ENCODE measurements at places on chromosomes 1 and 21. TPM values are rescaled to one million over a fixed set of nuclear protein-coding genes. Genes with fewer than 3 reads are reported as not detected.

Gene SLC19A2
- polyA plus RNA-seq = 1.9 TPM

Gene PLA2G2F
- not detected for polyA plus RNA-seq

Gene FAM151A
- 1.5 TPM for polyA plus RNA-seq

Gene GBP6
- 0.27 TPM for polyA plus RNA-seq

Gene PIK3CD
- 16.8 TPM for polyA plus RNA-seq

Gene FHAD1
- 0.58 TPM for polyA plus RNA-seq

Gene OXCT2
- 1.0 TPM for polyA plus RNA-seq

Gene SERPINC1
- 1.0 TPM for polyA plus RNA-seq

Gene ZNF648
- polyA plus RNA-seq = 0.01 TPM

Gene FCRL5
- 0.45 TPM for polyA plus RNA-seq

Gene WARS2
- polyA plus RNA-seq = 4.6 TPM

Gene LCE3E
- not detected for polyA plus RNA-seq

Gene LRRC39
- polyA plus RNA-seq = 1.1 TPM

Gene CYP4A22
- 1.3 TPM for polyA plus RNA-seq

Gene TPTE
- polyA plus RNA-seq = not detected

Gene GPR161
- 3.3 TPM for polyA plus RNA-seq

Gene PKP1
- polyA plus RNA-seq = 0.69 TPM

DNA sequence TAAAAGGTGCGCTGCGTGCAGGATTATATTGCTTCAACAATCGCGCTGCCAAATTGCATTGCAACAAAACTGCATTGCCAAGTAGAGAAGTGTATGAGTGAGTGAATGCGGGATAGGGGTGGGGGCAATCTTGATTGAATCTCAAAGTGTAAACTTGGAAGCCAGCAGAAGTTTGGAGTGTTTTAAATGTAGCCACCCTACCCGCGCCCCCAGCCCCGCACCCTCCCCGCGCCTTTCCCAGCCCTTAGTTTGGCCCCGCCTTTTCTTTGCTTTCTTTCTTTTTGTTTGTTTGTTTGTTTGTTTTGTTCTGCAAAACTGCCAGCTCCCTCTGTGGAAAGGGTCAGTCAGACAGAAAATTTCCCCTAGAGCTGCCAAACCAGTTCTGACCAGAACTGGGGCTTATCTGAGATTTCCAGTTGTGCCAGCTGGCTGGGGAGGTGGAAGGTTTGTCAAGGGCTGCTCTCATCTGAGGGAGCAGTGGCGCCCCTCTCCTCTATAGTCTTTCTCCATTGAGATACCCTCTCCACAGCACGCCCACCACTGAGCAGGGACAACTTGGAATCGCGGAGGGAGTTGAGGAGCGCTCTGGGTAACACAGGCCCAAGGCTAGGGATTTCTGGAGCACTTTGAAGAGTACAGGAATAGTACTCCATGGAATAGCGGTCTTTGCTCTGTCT, 666 bp upstream of the BEND5 start:
- DNase-seq = peak; percentile 26

- DNase-seq = no peak
These were observed 420.1 kb downstream of the DPYD start for GRCh38 chr1:97500760-97501159.

GRCh38 chr1:218718977-218719376, 373.8 kb downstream of the TGFB2 start:
- no peak for DNase-seq

GRCh38 chr1:3111348-3112021, 42.5 kb downstream of the PRDM16 start:
- no peak for DNase-seq

DNA sequence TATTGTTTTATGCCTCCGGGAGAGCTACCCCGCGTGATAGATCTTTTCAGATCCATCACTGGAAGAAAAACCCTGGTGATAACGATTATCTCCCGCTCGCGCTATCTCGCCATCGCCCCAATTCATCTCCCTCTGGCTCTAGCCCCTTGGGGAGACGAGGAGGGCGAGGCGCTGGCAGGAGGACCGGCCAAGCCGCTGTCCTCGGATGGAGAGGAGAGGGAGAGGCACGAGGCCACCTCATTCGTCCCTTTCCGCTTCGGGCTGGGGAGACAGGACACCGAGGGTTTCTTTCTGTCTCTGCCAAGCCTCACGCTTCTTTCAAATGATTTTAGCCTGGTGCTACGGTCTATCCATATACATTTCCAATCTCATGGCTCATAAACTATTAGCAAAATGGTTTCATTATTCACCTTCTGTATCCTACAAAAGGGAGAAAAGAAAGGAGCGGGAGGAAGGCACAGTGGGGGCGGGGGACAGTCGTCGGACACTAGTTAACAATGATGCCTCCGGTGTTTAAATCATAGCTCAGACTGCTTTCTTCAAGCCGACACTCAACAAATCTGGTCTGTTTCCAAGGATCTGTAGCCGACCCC, 415.0 kb upstream of the ESRRG start:
- no peak for DNase-seq

DNA sequence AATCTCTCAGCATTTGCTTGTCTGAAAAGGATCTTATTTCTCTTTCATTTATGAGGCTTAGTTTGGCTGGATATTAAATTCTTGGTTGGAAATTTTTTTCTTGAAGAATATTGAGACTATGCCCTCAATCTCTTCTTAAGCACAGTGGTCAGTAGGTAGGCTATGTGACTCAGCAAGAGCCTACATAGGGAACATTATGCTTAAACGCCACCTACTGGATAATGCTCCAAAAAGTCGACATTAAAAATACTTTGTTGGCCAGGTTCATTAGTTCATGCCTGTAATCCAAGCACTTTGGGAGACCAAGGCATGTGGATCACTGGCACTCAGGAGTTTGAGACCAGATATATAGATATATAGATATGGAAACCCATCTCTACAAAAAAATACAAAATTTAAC, 678.0 kb upstream of the USP24 start:
- DNase-seq = peak; percentile 29

- DNase-seq = peak; percentile 83
These were observed 44.3 kb upstream of the ERRFI1 start for GRCh38 chr1:8070381-8070811.

GRCh38 chr1:204868340-204868700, 2.3 kb upstream of the NFASC start:
- no peak for DNase-seq

DNA sequence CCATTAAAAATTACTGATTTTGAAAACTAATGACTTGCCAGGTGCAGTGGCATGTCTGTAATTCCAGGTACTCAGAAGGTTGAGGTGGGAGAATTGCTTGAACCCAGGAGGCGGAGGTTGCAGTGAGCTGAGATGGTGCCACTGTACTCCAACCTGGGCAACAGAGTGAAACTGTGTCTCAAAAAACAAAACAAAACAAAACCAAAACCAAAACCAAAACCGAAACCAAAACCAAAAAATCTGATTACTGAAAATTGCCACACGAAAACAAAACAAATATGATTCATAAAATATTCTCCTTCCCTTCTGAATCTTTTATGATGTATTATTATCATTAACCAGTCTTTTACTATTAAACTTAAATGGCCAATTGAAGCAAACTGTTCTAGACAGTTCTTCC, 74.1 kb downstream of the SERINC2 start:
- DNase-seq = peak; percentile 56

- DNase-seq = no peak
These were observed 8.5 kb downstream of the HLX start for GRCh38 chr1:220887520-220888416.

DNA sequence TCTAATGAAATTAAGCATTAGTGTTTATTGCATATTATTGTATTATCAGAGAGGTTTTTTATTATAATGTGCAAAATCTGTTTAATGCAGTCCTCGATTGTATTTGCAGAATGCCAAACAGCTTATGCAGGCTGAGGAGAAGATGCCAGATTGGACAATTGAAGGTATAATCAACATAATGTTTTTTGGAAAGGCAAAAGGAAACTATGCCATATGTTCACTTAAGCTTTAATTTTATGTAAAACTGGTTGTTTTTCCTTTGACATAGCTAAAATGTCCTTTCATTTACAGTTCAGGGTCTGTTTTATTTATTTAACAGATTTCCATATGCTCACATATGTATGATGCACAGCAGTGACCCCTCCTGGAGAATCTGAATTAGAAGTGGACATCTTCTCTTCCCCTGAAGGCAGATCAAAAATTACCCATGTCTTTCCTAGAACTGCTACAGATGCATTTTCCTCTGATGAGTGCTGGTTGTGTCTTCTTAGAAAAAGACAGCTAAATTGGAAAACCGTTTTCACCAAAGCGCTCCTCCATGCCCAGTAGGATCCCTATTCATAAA, 143.5 kb upstream of the USH2A start:
- DNase-seq = peak; percentile 7

DNA sequence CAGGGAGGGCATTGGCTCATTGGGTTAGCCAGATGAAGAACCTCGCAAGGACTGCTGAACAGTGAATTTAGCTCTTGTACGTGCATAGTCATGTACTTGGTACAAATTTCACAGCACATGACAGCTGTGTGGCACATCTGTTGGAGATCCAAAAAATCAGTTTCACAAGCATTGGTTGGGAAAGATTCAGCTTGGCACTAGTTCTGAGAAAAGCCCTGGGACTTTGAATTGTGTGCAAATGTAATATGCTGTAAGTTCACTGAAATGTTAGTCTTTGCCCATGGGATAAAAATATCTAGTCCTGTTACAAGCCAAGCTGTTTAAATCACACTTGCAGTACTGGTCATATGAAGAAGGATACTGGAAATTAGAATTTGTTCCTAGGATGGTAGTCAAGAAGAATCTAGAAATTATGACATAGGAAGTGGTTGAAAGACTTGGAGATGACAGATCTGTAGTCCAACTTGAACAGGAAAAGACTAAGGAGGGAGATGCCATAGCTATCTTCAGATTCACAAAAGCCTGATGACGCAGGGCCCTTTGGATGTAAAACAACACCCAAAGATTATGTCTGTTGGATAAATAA, 19.2 kb downstream of the LAMC2 start:
- no peak for DNase-seq

- DNase-seq = no peak
These were observed 34.8 kb downstream of the VWA5B1 start for GRCh38 chr1:20325407-20325843.

- no peak for DNase-seq
These were observed 38.9 kb downstream of the TOR3A start for GRCh38 chr1:179120736-179121135.

- DNase-seq = no peak
These were observed 4.2 kb downstream of the ELAPOR1 start for GRCh38 chr1:109118089-109118488.

GRCh38 chr1:227558732-227559262, 4.6 kb upstream of the ZNF678 start:
- no peak for DNase-seq

GRCh38 chr1:57186455-57186854, 220.6 kb upstream of the C8B start:
- no peak for DNase-seq

DNA sequence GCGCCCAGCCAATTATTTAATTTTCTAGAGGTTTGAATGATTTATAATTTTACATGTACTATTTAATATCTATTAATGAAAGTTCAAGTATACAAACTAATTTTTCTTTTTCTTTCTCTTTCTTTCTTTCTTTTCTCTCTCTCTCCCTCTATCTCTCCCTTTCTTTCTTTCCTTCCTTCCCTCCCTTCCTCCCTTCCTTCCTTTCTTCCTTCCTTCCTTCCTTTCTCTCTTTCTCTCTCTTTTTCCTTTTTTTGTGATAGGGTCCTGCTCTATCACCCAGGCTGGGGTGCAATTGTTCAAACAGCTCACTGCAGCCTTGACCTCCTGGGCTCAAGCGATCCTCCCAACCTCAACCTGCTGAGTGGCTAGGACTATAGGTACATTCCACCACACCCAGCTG, 16.1 kb upstream of the KIF14 start:
- DNase-seq = no peak

DNA sequence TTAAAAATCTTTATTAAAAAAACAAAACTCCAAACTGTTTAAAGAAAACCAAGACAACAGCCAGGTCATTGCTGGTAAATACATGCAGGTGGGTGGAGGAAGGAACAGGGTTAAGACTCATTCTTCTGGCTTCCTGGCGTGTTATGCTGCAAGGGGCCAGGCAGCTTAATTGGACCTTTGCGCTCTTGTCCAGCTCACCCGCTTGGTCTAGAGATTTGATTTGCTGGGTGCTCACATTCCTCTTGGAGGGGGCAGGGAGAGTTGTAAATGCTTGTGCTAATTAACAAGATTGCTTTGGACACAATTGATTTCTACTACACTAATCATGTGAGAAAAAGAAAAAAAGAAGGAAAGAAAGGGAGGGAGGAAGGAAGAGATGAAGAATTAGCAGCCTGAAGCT, 10.5 kb downstream of the CEP104 start:
- no peak for DNase-seq

DNA sequence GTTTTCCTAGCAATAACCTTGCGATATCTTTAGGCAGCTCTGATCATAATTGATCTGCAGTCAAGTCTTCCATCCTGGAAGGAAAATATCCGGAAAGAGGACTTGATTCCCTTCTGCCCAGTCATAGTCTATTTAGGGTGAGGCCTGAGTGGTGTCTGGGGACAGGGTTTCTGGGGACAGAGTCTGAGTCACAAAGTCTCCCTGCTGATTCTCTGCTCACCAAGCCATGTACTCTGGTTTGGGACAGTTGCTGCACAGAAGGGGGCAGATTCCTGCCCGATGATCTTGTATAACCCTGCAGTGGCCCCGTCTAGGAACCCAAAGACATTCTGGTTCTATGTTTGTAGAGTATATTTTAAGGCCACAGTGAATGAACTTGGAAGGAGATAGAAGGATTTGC, 178.8 kb downstream of the KCNJ6 start:
- DNase-seq = no peak

GRCh38 chr1:45490121-45490625, 790 bp downstream of the TESK2 start:
- peak; percentile 34 for DNase-seq

- DNase-seq = peak; percentile 5
These were observed 81.0 kb downstream of the RGS7 start for GRCh38 chr1:241275981-241276380.

DNA sequence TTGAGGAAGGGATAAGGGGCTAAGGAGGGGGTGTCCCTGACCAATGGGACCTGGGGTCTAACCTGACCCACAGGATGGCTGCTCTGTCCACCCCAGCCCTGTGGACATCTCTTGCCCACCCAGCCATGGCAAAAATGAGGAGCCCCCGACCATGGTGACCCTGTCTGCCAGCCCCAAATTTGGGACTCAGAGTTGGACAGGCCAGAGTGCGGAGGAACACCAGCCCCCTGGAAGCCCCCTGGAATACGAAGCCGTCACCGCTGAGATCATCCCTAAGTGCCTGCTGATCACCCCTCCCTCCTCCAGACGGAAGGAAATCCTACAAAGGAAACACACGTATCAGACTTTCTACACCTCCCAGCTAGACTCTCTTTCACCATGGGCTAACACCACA, 119.3 kb downstream of the SIK1 start:
- no peak for DNase-seq

DNA sequence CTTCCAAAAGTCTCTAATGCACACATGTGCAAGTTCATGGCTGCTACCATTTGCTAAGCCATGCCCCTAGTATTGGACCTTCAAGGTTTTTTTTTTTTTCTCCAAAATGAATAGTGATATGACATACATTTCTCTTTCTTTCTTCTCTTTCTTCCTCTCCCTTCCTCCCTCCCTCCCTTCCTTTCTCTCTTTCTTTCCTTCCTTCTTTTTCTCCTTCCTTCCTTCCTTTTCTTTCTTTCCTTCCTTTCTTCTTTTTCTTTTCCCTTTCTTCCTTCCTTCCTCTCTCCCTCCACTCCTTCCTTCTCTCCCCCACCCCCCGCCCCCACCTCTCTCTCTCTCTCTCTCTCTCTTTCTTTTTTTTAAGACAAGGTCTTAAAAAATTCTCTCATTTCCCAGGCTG, 3.4 kb upstream of the RNF187 start:
- DNase-seq = no peak

- peak; percentile 84 for DNase-seq
These were observed 5.8 kb upstream of the FNBP1L start for GRCh38 chr1:93442008-93442666.

GRCh38 chr1:30267856-30268255, 455.5 kb downstream of the MATN1 start:
- DNase-seq = no peak

All from small intestine (tissue), 16 donors.